Stimulated activated effector memory CD8-positive, alpha-beta T cell treated with anti-CD3 and anti-CD28 coated beads, Interleukin-12 subunit alpha, Interleukin-12 subunit beta, amount 100 ng/mL, for 72 hours (primary cell): ENCODE measurements at places on chromosomes 4 and X.

DNA sequence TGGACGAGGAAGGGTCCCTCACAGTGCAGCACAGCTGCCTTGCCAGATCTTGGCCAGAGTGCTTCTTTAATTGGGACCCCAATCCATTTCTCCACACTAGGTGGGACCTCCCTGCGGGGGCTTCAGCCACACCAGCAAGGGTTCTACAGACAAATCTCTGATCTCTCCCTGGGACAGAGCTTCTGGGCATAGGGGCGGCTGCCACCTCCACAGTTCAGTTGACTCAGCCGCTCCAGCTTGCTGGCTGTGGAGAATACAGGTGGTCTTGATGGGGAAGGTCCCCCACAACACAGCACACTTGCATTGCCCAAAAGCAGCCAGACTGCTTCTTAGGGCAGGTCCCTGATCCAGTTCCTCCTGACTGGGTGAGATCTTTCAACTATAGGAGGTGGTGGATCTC is 199.6 kb downstream of the EDA start:
- no peak for DNase-seq

DNA sequence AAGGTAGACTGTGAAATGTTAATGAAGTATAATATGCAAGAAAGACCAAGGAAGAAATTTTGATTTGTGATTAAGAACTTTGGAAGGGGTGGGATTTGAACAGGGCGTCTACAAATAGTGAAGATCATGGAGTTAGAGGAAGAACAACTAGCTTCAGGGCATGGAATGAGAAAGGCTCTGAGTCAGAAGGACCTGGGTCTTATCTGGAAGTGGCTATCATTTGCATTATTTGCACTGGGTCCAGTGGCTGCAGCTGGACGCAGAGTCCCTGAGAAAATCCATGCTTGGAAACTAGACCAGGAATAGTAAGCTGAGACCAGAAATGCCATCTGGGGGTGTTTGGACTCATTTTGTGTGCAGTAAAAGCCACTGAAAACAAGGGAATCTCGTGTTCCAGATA is 4.3 kb upstream of the LIMCH1 start:
- no peak for DNase-seq

- DNase-seq: no peak
These were observed 189.1 kb upstream of the ATP6AP2 start for GRCh38 chrX:40391662-40392061.

DNA sequence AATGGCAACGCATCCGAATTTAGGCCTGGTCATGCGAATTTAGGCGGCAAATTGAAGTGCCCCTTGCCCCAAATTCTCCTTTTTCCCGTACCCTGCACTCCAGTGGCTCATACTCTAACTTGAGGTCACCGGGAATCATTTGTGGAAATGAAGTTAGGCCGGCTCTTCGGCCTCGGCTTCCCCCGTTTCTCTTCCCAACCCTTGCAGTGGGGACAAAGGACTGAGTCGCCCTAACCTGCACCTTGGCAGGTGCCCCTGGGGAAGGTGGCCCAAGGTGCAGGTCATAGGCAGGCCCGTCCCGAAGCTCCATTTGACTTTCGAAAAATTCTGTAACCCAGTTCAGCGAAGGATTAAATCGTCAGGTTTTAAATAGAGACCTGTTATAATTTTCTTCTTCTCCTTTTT is 811 bp downstream of the SRD5A3 start:
- no peak for DNase-seq

DNA sequence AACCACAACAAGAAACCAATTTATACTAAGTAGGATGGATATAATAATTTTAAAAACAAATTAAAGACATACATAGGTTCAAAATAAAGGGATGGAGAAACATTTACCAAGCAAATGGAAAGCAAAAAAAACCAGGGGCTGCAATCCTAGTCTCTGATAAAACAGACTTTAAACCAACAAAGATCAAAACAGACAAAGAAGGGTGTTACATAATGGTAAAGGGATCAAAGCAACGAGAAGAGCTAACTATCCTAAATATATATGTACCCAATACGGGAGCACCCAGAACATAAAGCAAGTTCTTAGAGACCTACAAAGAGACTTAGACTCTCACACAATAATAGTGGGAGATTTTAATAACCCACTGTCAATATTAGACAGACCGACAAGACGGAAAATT is 66.6 kb downstream of the ATRX start:
- no peak for DNase-seq

DNA sequence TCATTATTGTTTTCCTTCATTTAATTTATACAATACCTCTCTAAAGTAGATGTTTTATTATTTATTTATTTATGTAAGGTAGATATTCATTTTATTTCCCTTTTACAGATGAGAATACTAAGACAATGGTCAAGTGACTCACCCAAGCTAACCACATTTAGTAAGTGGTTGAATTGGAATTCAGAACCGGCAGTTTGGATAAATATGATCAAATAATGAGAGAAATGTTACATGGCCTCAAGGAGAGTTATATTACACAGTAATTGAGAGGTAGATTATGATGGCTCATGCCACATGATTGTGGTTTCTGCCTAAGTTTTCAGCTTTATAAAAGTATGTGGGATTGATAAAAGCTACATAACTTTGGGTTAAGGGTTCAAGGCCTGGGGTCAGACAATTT is 239.4 kb upstream of the BOD1L1 start:
- DNase-seq: no peak

GRCh38 chr4:155842080-155842479 is 24.0 kb downstream of the ASIC5 start:
- no peak for DNase-seq

GRCh38 chrX:9604111-9604907 is 139.5 kb downstream of the TBL1X start:
- no peak for DNase-seq

DNA sequence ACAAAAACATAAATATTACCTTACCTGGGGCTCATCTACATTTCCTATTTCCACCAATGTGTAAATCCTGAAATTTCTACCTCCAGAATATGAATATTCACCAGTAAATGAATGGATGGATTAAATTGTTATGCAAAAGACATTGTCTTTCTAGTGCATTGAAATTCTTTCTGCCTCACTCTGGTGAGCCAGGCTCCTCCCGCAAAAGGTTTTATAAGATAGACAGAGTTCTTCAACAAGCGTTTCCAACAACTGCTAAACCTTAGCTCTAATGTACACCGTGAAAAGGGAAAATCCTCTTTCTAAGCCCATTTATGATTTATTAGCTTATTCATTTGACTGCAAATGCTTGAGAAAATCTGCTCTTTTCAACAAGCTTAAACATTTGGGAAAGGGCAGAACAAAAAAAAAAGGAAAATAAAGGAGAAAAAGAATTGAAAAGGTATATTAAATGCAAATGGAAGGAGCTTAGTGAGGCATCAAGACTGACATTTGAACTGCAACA is 72.0 kb downstream of the LDB2 start:
- no peak for DNase-seq

DNA sequence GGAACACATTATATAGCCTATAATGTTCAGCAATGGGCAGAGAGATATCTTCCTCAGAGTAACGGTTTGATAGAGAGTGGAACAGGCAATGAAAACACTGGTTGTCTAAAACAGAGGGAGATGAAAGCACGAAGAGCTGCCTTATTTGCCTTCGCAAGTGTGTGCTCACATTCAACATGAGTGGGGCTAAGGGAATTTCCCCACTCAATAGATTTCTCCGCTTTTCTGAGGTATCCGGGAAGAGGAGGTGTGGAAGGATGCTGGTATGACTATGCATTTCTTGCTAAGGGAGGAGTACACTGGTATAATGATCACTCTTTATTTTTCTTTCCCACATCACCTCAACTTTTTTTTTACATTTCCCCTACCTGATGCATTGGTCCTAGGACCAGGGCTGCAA is 7.8 kb upstream of the GPR82 start:
- DNase-seq: no peak

DNA sequence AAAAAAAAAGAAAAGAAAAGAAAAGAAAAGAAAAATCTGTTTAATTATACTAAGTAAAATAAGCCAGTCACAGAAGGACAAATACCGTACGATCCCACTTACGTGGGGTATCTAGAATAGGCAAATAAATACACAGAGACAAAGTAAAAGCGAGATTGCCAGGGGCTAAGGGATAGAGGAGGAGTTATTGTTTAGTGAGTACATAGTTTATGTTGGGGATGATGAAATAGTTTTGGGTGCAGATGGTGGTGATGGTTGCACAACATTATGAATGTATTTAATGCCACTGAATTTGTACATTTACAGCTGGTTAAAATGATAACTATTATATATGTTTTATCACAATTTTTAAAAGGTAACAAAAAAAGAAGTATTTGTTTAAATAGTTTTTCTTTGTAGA is 7.1 kb downstream of the CA5B start:
- no peak for DNase-seq

DNA sequence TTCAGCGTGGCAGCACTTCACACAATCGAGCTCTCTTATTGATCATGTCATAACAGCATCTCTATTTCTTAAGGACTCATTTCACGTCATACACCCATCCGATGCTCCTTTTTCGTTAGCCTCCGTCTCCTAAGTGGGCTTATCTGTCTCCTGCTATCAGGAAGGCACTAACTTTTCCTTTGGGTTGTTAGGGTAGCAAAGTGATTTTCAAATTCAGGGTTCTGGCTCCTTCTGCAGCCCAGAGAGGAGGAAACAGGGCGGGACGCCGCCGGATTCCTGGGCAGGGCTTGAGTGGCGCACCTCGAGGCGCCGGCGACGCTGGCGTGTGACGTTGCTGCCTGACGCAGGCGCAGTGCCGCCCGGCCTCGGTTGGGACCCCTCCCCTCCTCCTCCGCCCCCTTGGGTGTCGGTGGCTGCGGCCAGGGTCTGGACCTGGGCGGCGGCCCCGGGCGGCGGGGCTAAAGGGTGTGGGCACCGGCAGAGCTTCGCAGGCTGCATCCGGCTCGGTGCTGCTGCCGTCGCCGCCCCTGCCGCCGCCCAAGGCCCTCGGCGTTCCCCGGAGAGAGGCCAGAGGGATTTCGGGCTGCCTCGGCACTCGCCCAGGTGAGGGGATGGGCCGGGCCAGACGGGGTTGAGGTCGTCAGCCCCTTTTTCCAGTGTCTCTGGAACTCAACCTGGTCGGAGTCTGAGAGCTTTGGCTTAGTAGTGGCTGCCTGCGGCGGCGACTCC is at the start of gene BLTP1:
Gene BLTP1 (plus strand): TSS at position 350 of the 729 bp plus-strand sequence. CDS start 18,317 bp downstream, outside the sequence.
- peak; percentile 93 for DNase-seq

DNA sequence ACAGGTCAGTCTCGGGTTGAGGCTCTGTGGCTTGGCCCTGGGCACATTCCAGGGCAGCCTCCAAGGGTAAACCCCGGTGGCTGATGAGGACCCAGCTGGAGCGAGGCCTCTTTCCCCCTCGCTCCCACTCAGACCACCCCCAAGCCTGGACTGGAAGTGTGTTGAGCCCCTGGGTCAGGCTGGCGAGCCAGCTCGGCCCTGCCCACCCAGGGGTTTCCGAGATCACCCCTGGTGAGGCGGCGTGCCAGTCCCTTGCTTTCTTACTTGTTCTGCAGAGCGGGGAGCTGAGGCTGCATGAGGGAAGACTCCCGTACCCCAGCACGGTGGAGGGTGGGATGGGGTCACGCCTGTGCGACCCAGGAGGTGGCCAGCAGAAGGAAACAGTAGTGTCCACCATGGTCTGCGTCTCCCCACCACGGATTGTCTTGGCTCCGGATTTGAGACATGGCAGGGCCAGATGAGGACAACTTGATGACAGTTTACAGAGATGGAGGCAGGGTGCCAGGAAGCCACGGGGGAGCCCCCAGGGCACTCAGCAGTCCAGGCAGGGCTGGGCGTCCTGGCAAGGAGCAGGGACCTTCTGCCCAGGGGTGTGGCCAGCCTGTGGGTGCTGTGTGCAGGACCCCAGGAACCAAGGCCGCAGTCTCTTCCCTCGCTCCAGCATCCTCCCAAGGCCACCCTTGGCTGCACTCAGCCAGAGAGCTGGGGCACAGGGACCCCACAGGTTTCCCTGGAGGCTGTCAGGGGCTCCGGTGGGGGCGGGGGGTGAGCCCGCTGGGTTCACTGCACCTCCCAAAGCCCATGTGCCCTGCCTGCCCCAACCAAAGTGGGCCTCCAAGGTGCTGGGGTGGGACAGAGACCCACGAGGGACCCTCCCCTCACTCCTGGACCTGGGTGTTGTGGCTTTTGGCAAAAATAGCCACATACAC is 6.6 kb upstream of the FGFRL1 start:
- DNase-seq: no peak

- no peak for DNase-seq
These were observed 9.7 kb upstream of the LSM6 start for GRCh38 chr4:146165840-146166239.

- DNase-seq: no peak
These were observed 458.7 kb downstream of the NAF1 start for GRCh38 chr4:162707962-162708361.

- DNase-seq: no peak
These were observed 107.0 kb downstream of the DDIT4L start for GRCh38 chr4:100083289-100083688.

- no peak for DNase-seq
These were observed 15.8 kb downstream of the TBC1D14 start for GRCh38 chr4:6925357-6925836.

DNA sequence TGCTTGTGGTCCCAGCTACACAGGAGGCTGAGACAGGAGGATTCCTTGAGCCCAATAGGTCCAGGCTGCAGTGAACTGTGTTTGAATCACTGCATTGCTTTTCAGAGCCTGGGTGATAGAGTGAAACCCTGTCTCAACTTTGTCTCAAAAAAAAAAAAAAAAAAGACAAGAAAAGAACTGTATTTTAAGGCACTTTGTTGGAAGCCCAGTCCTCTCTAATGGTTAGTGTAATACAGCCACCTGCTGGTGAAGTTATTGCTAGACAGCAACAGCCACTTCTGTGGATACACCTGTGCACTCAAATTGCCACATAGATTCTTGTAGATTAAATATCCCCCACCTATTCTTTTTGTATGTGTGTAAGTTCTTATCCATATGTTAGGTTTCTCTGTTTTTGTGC is 10.1 kb upstream of the FGG start:
- DNase-seq: no peak

GRCh38 chr4:133402616-133403015 is 253.5 kb downstream of the PCDH10 start:
- DNase-seq: no peak
